C1 segment of cervical spinal cord (tissue), 14 donors: ENCODE measurements at places on chromosomes 2 and 18.
A peak's percentile ranks its signal among the peaks of the same experiment; 100 is the strongest.

DNA sequence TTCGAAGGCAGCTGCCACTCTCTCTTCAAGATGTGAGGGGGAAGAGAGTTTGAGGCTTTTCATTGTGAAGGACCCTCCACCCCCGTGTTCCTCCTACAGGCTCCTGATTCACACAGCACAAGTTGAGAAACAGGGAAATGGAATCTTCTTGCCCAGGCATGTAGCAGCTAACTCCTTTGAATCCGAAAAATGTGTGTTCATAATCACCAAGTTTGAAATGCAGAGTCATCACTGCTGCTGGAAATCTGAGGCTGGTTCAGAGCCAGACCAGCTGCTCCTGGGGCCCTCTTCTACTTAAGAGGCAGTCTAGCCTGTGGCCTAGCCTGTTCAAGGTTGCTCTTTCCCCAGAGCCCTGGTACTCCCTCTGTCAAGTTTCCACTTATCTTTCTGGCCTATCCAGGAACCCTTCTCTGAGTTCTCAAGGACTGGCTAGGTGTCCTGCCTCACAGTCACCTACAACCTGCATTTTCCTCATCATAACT, 166.4 kb downstream of the TMEM247 start:
- no peak for DNase-seq

GRCh38 chr2:116153729-116154128, 1660.8 kb upstream of the DDX18 start:
- no peak for DNase-seq

DNA sequence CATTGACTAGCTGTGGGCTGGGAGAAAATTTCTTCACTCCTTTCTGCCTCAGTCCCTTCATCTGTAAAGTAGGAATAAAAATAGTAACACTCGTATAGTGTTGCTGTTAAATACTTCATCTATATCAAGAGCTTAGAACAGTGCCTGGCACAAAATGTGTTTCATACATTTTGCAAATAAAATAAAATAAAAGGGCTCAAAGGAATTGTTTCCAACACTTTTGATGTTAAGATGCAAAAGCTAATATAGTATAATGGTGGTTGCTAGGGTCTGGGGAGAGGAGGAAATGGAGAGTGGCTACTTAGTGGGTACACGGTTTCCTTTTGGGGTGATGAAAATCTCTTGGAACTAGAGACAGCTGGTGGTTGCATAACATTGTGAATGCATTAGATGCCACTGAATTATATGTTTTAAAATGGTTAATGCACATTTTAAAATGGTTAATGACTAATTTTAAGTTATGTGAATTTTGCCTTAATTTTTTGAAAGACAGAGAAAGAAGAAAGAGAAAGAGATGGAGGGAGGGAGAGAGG, 542.1 kb upstream of the ID2 start:
- no peak for DNase-seq

- no peak for DNase-seq
These were observed 11.8 kb downstream of the TSHZ1 start for GRCh38 chr18:75222407-75222806.

DNA sequence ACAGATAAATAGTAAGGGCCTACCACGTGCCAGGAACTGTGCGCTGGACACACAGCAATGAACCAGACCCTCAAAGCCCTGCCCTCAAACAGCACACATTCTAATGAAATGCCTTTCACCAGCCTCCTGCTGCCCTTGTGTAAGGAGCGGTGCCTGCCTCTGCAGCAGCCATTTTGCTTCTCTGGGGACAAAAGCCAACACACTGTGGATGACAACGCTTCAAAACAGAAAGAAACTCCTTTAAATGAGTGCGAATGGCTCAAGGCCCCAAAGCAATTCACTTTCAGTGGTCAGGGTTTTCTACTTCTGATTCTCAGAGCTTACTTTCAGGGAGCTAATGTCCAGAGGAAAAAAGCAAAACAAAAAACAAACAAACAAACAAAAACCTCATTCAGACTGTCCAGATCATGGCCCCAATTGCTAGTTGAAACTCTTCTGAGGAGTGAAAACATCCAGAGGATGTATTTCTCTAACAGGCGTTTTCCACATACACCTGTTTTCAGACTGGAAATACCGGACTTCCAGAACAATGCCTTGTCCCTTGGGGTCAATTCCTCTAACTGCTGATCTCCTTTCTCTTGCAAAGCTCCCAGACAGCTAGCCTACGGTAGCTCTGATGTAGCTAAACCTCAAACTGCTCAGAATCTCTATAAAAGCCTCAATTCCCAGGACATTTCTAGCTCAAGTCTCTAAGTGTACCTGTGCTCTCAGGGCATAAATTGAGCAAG, 323.3 kb upstream of the ZNF521 start:
- no peak for DNase-seq

DNA sequence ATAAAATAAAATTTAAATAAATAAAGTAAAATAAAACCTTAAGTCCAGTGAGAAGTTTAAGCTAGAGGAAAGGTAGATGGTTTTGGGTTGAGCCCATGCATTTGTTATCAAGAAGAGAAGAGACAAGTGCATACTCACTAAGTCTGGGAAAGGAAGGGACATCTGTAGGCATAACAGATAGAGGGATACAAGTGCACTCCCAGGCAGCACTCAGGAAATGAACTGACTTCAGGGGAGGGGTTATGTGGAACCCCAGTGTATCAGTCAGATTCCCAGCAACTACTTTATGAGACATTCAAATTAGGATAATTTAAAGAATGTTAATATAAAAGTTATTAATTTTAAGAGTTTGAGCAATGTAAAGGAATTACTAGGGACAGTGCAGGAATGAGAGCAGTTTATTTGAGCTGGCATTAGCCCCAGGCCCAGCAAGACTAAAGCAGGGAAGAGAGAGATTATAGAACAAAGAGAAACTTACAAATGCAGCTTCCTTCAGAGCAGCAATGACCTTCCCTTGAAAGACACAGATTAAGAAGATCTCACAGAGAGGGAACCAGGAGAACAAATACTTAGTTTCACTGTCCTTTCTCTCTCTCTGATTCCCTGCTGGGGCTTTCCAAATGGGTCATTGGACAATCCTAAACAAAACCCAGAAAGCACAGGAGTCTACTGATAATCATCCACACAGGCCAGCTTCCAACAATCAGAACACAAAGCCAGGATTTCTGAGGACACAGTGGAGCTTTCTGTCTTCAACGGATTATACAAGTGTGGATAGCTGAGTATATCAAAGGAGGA, 109.7 kb downstream of the ERBB4 start:
- no peak for DNase-seq

DNA sequence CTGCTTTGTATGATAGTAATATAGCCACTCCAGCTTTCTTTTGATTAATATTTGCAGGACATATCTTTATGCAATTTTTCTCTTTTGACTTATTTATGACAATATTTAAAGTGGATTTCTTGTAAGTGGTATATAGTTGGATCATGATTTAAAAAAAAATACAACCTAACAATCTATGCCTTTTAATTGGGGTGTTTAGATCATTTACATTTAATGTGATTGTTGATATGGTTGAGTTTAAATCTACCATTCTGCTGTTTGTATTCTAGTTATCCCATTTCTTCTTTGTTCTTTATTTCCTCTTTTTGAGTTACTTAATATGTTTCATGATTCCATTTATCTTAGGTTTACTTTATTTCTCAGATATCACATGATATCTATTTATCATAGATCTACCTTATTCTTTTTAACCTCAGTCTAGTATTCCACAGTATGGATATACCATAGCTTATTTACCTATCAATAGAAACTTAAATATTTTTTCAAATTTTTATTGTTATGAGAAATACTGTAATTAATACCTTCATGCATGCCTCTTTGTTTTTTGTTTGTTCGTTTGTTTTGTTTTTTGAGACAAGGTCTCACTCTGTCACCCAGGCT, 19.3 kb upstream of the CIB4 start:
- DNase-seq, result no peak

DNA sequence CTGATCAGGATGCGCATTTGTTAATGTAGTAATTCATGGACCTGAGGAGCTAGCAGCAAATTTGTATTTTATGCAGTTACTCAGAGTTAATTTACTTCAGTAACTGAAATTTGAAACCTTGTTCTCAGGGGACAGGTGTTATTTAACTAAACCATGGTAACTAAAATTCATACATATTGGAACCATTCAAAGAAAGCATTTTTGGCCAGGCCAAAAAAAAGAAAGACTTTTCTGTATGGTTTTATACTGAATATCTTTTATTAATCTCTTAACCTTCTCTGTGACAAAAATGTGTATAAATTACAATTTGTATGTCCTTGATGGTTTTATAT, 4.4 kb upstream of the KLHL23 start:
- no peak for DNase-seq

- peak; percentile 85 for DNase-seq
These were observed 971 bp downstream of the ZNF385B start for GRCh38 chr2:179860255-179861026.
